ENCODE measurements at places on chromosomes 11 and 22. TPM values are rescaled to one million over a fixed set of nuclear protein-coding genes. Genes with fewer than 3 reads are reported as not detected.

DNA sequence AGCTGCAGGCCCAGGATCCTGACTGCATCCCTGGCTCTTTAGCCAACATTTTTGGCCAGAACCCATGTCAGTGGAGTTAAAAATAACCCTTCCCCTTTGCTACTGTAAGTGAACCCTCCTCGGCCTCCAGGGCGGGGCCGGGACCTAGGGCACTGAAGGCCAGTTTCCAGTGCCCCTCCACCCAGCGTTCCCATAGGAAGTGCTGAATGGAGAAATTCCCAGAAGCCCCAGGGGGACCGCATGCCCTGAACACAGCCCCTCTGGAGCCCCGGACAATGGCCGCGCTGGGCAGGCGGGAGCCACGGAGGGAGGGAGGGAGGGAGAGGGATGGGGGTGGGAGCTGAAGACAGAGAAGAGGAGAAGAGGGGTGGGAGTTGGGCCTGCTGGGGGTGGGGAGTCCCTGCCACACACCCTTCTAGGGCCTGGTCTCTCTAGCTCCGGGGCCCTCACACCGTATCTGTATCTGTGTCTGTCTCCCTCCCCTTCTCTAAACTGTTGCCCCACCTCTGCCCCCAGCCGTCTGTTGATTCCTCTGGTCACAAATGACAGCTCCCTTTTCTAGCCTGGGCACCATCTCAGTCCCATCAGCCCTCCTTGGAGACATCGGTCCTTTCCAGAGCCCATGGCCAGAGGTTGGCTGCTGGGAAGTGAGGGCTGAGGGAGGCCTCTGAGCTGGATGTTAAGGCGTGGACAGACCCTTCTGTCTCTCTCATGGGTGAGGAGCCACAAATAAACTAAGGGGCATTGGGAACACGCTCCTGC is 10.9 kb downstream of the PDGFB start:
- peak; percentile 84 for DNase-seq
- H3K4me1 ChIP-seq = peaks cover 71% of the 10 kb centered on the region
- no peaks in the 10 kb centered on the region for H3K36me3 ChIP-seq
- no peaks in the 10 kb centered on the region for H3K27me3 ChIP-seq
- H3K4me3 ChIP-seq = no peak overlapping the region
- peak overlapping the region; percentile 98 for H3K27ac ChIP-seq

GRCh38 chr11:128294671-128295050 is 292.7 kb downstream of the ETS1 start:
- H3K4me3 ChIP-seq = no peak overlapping the region
- no peak for DNase-seq
- H3K27ac ChIP-seq = no peak overlapping the region
- H3K4me1 ChIP-seq = peaks cover 65% of the 10 kb centered on the region
- H3K27me3 ChIP-seq = no peaks in the 10 kb centered on the region

- peaks cover 38% of the 10 kb centered on the region for H3K4me1 ChIP-seq
- H3K27me3 ChIP-seq = no peaks in the 10 kb centered on the region
- no peak for DNase-seq
- peak overlapping the region; percentile 83 for H3K4me3 ChIP-seq
- peaks cover 60% of the 10 kb centered on the region for H3K36me3 ChIP-seq
- peak overlapping the region; percentile 99 for H3K27ac ChIP-seq
These were observed 1.4 kb downstream of the RIC8A start for GRCh38 chr11:208917-209260.

- no peak overlapping the region for H3K27ac ChIP-seq
- no peaks in the 10 kb centered on the region for H3K27me3 ChIP-seq
- no peak overlapping the region for H3K4me3 ChIP-seq
- no peaks in the 10 kb centered on the region for H3K36me3 ChIP-seq
These were observed 38.7 kb downstream of the WNT11 start for GRCh38 chr11:76167590-76167989.

DNA sequence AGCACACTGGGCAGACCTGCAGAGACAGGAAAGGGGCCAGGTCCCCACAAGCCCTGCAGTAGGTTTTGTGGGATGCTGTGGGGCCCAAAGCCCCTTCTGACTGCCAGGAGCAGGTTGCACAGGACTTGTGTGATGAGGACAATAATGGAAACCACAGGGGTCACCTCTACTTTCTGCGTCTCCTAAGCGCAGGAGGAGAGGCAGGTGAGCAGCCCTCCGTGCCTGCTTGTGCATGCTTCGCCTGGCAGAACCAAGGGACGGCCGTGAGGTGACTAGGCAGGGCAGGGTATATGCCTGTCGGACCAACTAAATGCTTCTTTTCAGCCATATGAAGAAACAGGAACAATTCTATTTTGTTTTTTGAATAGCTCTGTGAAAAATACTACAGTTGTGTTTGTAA is 77.9 kb upstream of the PITPNB start:
- no peaks in the 10 kb centered on the region for H3K27me3 ChIP-seq
- no peak overlapping the region for H3K4me3 ChIP-seq
- DNase-seq = no peak
- H3K27ac ChIP-seq = no peak overlapping the region

DNA sequence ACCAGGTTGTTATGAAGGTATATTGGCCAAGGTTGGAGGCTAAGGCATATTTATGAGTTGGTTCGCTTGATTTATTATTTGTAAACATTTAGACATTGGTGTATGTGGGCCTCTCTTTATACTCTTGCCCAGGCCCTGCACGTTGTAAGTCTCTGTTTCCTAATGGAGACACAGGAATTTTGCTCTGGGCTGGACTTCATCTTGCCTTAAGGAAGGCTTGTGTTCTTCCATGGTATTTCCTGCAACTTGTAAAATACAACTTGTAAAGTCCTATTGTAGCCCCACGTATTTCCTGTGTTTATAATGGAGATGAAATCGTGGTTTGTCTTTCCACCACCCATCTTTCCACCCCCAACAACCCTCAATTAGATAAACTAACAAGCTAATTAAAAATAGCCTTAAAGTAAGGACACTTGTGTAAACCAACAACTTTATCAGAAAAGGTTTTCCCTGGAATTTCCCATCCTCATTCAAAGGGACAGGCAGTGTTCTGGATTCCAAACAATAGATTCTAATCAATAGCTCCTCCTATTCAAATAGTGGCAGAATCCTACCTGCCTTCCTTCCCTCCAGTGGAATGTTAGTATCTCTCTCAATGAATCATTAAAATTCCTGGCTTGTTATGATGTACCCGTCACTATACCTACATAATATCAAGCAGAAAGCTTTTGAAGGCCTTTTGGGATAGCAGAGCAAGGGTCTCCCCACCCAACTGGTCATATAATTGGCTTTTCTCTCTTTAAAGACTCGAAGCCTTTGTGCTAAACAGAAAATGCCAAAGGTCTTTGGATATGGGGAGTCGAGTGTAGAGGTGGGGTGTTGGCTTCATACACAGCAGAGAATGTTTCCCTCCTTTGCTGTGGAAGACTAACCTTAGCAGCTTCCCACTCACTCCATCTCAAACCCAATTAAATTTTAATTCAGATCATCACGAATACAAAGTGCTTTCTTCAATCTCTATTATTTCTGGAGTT is 77.1 kb downstream of the UBASH3B start:
- no peak overlapping the region for H3K4me3 ChIP-seq
- no peak overlapping the region for H3K27ac ChIP-seq
- no peak for DNase-seq
- no peaks in the 10 kb centered on the region for H3K36me3 ChIP-seq

- DNase-seq = no peak
- no peaks in the 10 kb centered on the region for H3K36me3 ChIP-seq
- no peaks in the 10 kb centered on the region for H3K4me1 ChIP-seq
These were observed 137.1 kb downstream of the NECTIN1 start for GRCh38 chr11:119591836-119592310.

GRM5 gene
- total RNA-seq = not detected

All from heart left ventricle (tissue), 16 donors.